Cardiac muscle cell (in vitro differentiated cells and primary cell): ENCODE measurements at places on chromosomes 5 and 9.

GRCh38 chr9:126376311-126377175, 49.9 kb downstream of the MVB12B start:
- DNase-seq, result peak; percentile 21

- DNase-seq, result no peak
These were observed 89.5 kb upstream of the GRIA1 start for GRCh38 chr5:153400931-153401330.

GRCh38 chr9:83432104-83432627, 106.0 kb downstream of the FRMD3 start:
- no peak for DNase-seq

GRCh38 chr9:78386773-78387172, 89.8 kb downstream of the PSAT1 start:
- DNase-seq, result no peak

DNA sequence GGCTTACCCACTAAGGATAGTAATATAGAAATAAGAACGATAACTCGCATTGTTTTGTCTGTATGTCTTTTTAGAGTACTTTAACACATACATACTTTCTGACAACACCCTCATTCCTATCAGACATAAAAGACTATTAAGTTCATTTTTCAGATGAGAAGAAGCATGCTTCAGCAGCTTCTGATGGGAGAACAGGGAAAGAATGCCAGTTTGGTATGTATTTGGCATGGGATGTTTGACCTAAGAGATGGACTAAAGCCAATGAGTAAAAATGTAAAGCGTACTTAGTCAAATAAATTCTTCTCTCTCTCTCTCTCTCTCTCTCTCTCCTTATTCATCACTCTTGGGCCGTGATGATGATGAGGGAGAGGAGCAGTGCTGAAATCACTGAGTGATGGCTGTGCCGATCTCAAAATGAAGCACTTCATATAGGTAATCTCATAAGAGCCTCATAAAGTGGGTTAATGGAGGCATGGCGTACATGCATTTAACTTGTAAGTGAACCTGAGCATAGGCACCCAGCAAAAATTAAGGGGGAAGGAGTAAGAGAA, 71.5 kb downstream of the SLIT3 start:
- DNase-seq, result peak; percentile 59

DNA sequence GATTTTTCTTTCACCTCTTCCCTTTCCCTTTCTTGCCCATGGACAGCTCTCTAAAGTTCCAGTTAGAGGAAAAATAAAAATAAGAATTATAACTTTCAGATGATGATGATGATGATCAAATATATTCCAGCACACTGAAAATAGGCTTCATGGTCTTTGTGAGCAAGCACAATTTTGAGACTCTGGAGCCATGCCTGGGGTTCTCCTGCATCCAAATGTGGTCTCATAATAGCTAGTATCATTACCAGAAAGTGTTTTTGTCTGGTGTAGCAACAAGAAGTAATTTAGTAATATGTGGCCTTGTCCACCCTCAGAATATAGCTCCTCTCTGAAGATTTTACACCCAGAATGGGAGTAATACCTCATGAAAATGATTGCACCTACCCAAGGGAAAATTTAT, 150.4 kb downstream of the SNCAIP start:
- DNase-seq, result no peak

GRCh38 chr9:131808291-131808690, 68.4 kb upstream of the RAPGEF1 start:
- DNase-seq, result no peak

- DNase-seq, result no peak
These were observed 23.2 kb downstream of the LEAP2 start for GRCh38 chr5:132896685-132897084.

- no peak for DNase-seq
These were observed 305.0 kb upstream of the IRX4 start for GRCh38 chr5:2187687-2188086.

DNA sequence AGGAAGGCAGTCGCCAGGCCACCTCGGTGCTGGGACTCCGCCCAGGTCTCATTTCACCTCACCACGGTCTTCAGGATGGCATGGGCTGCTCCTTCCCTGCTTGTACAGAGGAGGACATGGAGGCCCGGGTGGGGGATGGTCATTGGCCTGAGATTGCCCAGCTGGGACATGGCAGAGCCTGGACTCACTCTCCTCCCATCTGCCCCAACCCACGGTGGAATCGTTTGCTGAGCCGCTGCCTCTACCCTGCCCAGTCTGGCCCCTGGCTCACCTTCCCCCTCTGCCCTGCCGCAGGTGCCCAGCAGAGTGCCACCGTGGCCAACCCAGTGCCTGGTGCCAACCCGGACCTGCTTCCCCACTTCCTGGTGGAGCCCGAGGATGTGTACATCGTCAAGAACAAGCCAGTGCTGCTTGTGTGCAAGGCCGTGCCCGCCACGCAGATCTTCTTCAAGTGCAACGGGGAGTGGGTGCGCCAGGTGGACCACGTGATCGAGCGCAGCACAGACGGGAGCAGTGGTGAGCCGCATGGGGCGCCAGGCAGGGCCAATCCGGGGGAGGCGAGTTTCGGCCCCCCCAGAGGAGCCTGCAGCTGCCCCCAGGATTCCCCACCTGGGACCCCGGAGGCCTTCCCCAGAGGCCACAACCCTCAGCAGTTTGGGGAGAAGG, 36.7 kb downstream of the HK3 start:
- DNase-seq, result no peak

GRCh38 chr5:133381571-133382365, 230.6 kb downstream of the FSTL4 start:
- DNase-seq, result no peak
